ENCODE measurements at places on chromosomes 6 and 20. TPM values are rescaled to one million over a fixed set of nuclear protein-coding genes. Genes with fewer than 3 reads are reported as not detected.
A peak's percentile ranks its signal among the peaks of the same experiment; 100 is the strongest.

- H3K27me3 ChIP-seq: no peaks in the 10 kb centered on the region
- H3K4me3 ChIP-seq: no peak overlapping the region
- H3K36me3 ChIP-seq: no peaks in the 10 kb centered on the region
Measured at GRCh38 chr6:169955731-169956437, 204.5 kb downstream of the ERMARD start.

DNA sequence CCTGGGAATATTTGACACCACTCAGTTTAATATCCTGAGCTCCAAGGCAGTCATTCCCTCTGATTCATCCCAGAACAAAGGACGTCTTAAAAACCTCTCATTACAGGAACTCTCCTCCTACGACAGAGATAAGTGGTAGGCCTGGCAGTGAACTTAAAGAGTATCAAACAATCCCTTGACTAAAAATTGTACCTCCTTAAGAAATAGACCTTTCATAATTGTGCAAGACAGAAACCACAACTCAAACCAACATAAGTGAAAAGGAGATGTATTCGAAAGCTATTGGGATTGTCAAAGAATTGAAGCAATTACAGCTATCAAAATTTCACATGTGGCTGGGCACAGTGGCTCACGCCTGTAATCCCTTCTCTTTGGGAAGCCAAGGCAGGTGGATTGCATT lies 19.1 kb upstream of the BNIP5 start:
- H3K27ac ChIP-seq: no peak overlapping the region
- H3K36me3 ChIP-seq: no peaks in the 10 kb centered on the region
- no peak for DNase-seq

DNA sequence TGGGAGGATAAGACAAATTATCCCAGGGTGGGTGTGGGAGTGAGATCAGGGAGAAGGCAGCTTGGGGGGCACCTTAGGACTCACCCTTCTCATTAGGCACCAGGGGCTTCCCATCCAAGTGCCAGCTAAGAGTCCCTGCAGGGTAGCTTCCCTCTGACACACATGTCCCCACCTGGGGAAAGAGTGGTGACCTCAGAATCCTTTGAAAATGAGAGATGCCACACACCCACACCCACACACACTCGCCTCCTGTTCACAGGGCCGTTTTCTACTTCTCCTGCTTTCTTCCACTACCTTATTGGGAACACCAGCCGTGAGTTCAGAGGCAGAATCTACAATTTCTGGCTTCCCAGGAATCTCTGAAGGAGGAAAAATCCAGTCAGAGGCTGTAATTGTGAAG lies 1.0 kb downstream of the AGER start:
- H3K4me1 ChIP-seq: peaks cover 47% of the 10 kb centered on the region
- no peak for DNase-seq
- H3K27me3 ChIP-seq: no peaks in the 10 kb centered on the region
- H3K36me3 ChIP-seq: no peaks in the 10 kb centered on the region
- H3K27ac ChIP-seq: peak overlapping the region; percentile 99
- H3K4me3 ChIP-seq: no peak overlapping the region

DNA sequence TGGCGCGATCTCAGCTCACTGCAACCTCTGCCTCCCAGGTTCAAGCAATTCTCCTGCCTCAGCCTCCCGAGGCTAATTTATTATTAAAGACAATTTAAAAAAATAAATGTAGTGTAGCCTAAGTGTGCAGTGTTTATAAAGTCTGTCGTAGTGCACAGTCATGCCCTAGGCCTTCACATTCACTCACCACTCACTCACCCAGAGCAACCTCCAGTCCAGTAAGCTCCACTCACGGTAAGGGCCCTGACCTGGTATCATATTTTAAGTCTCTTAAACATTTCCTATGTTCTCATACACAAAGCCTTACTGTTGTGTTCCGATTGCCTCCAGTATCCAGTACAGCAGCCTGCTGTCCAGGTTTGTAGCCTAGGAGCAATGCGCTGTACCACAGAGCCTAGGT lies 168.2 kb upstream of the FOXQ1 start:
- H3K36me3 ChIP-seq: no peaks in the 10 kb centered on the region
- no peak overlapping the region for H3K27ac ChIP-seq
- no peak for DNase-seq
- H3K27me3 ChIP-seq: no peaks in the 10 kb centered on the region

GRCh38 chr6:105988812-105989577 lies 97.1 kb upstream of the PRDM1 start:
- no peak overlapping the region for H3K4me3 ChIP-seq
- no peaks in the 10 kb centered on the region for H3K36me3 ChIP-seq
- no peak overlapping the region for H3K27ac ChIP-seq
- DNase-seq: no peak
- no peaks in the 10 kb centered on the region for H3K27me3 ChIP-seq

DNA sequence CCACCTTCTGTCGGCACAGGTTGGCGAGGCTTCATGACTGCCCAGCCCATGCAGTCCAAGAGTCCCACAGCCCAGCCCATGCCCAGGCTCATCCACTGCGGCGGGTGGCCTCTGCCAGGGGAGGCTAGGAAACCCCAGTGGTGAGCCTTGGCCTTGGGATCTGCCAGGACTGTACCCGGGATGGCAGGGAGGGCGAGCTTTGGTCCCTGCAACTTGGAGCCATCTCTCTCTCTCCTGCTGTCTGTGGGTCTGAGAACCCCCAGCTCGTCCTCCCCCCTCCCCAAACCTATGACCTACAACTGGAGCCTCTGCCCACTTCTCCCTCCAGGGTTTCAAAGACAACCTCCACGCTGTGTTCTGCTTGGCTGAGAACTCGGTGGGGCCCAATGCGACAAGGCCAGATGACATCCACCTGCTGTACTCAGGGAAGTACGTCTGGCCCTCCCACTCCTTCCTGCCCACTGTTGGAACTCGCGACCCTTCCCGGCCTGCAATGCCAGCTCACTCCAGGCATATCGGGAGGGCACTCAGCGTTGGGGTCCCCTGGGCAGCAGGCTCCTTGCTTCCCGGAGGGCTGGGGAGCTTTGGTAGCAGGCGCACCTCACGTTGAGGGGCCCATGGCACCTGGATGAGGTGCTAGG lies 19.7 kb downstream of the NPEPL1 start:
- no peaks in the 10 kb centered on the region for H3K36me3 ChIP-seq
- H3K27me3 ChIP-seq: no peaks in the 10 kb centered on the region
- DNase-seq: no peak
- H3K4me3 ChIP-seq: no peak overlapping the region

DNA sequence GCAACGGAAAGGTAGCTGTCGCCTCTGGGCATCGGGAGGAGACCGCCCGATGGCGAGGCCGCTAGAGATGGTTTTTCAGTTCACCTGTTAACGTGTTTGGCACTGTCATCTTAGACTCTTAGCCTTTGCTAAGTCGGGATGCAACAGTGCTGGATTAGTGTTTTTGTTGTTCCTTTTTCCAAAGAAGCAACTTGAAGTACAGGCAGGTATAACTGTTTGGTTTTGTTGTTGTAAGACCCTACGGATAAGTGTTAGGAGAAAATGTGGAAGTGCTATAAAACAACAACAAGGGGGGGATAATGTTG lies 723 bp downstream of the MANEA start:
- DNase-seq: no peak
- H3K27me3 ChIP-seq: no peaks in the 10 kb centered on the region
- peak overlapping the region; percentile 69 for H3K4me3 ChIP-seq
- peak overlapping the region; percentile 96 for H3K27ac ChIP-seq

DNA sequence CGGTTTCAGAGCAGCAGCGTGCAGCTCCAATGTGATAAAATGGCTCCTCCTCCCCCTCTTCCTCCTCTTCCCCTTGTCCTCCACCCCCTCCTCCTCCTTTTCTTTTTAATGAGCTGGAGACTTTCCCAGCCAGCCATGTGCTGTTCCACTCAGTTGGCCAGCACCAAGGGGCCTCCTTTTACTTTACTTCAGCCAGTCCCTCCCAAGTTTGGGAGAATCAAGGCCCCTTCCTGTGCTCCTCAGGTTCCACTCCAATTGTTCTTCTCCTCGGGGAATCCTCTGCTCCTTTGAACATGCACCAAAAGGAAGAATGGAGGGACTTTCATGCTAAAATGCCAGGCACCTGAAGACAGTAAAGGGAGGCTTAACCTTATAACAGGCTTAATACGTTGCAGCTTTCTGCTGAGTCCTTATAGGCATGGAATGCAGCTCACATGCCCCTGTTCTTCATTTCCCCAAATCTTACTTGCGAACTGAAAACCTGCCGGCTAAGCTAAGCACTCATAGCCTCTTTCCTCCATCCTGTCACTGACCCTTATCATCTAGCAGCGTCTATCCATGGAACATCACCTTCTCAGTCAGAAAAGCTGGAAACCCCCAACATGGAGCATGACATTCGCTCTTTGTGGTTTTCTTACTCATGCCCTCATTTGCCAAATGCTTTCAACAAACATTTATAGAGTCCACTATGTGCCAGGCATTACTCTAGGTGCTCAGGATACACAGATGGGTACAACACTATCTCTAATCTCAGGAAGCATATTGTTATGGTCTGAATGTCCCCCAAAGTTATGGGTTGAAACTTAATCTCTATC lies 170.6 kb downstream of the PHACTR1 start:
- no peaks in the 10 kb centered on the region for H3K36me3 ChIP-seq
- H3K27ac ChIP-seq: no peak overlapping the region
- H3K4me1 ChIP-seq: peaks cover 10% of the 10 kb centered on the region
- no peak overlapping the region for H3K4me3 ChIP-seq
- no peaks in the 10 kb centered on the region for H3K27me3 ChIP-seq
- DNase-seq: no peak

DNA sequence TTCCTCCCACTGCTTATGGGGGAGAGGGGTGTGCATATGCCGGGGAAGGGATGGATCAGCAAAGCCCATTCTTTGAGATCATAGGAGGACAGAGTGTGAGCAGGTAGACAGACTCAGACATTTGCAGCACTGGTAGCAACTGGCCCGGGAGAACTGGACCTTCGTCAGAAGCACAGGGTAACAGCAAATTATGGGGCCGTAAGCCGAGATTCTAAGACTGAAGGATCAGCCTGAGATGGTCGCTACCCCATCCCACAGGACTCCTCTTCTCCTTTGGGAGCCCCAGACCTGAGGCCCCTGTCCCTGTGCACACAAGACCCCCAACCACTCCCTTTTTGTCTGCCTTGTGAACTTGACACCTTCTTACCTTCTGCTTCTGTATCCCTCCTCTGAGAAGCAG lies 106.5 kb downstream of the TOX2 start:
- peaks cover 29% of the 10 kb centered on the region for H3K4me1 ChIP-seq
- no peaks in the 10 kb centered on the region for H3K27me3 ChIP-seq
- H3K27ac ChIP-seq: no peak overlapping the region
- DNase-seq: no peak
- no peak overlapping the region for H3K4me3 ChIP-seq

DNA sequence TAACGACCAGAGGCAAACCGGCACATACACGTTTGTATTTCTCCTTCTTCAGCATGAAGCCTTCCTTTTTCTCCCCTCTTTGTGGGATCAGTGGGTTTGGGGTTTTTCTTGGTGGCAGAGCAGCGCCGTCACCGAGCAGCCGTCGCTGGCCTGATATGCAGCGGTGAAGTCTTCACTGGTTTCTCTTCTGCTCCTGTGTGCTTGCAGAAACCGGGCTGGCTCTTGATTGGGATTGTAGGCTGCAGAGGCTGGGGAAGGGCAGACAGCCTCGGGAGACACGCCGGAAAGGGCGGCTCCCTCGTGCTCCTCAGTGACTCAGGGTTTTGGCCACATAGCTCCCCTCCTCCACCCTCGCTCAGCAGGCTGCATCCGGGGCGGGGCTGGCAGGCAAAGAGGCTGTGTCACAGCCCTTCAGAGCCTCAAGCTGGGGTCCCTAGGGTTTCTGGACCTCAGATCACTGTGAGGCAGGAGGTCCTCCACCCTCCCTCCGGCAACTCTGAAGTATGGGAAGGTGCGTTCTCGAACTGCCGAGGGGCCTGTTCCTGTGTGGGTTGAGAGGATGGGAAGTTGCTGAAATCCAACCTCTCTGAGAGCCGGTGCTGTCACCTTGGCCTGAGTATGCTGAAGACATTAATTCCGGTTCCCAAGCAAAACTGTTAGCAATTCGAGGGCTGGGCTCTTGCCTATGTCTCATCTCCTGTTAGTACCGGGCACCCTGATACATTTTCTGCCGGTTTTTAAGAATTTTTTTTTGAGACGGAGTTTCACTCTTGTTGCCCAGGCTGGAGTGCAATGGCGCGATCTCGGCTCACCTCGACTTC lies 24.2 kb downstream of the NQO2 start:
- no peaks in the 10 kb centered on the region for H3K27me3 ChIP-seq
- H3K36me3 ChIP-seq: peaks cover 13% of the 10 kb centered on the region

DNA sequence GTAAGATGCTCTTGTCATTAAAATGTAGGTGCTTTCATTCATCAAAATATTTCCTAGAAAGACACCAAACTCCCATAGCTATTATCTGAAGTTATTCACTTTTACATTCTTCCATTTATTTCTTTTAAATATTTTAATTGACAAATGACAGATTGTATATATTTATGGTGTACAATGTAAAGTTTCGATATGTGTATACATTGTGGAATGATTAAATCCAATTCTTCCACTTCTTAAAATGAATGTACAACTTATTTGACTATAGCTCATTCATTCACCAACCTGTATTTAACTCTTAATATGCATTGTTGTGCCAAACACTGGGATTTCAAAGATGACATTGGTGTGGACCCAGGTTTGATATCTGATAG lies 41.0 kb downstream of the CCN2 start:
- H3K36me3 ChIP-seq: no peaks in the 10 kb centered on the region
- no peak for DNase-seq
- no peak overlapping the region for H3K27ac ChIP-seq
- H3K27me3 ChIP-seq: no peaks in the 10 kb centered on the region
- no peak overlapping the region for H3K4me3 ChIP-seq

GRCh38 chr20:63745961-63746731 lies 6.6 kb downstream of the SLC2A4RG start:
- H3K27ac ChIP-seq: no peak overlapping the region
- no peak for DNase-seq
- H3K4me1 ChIP-seq: peaks cover 14% of the 10 kb centered on the region
- H3K27me3 ChIP-seq: no peaks in the 10 kb centered on the region

GRCh38 chr6:82906951-82907350 lies 158.7 kb downstream of the UBE3D start:
- no peaks in the 10 kb centered on the region for H3K27me3 ChIP-seq
- H3K4me3 ChIP-seq: no peak overlapping the region
- H3K36me3 ChIP-seq: no peaks in the 10 kb centered on the region
- H3K27ac ChIP-seq: no peak overlapping the region
- H3K4me1 ChIP-seq: peaks cover 9% of the 10 kb centered on the region

BCAS1 gene
- total RNA-seq: 2.7 TPM

LHFPL5 gene
- not detected for total RNA-seq

CNPY3 gene
- total RNA-seq: 30.2 TPM

NFATC2 gene
- total RNA-seq: 7.4 TPM

KIF13A gene
- total RNA-seq: 43.0 TPM

DZANK1 gene
- total RNA-seq: 2.9 TPM

All from vagina (tissue), 2 donors.